ENCODE measurements at places on chromosomes 4 and X.

DNA sequence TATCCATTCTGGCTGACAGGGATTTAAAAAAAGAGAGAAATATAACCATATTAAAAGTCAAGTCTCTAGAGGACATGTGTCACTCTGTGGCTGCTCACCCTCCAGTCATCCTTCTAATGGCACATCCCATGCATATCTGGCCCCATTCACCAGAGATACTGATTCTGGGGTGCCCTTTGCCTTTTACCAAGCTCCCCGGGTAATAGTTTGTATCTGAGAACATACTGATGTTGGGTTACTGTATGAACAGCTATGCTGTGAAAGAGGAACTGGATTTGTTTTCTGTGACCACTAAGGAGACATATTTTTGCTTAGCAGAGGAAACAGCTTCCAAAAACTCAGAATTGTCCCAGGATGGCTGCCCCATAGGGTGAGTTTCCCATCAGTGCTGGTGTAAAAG lies 56.0 kb downstream of the SAT1 start:
- DNase-seq: no peak

GRCh38 chr4:181536811-181537434 lies 706.3 kb upstream of the TENM3 start:
- no peak for DNase-seq

GRCh38 chrX:40011322-40012038 lies 86.3 kb downstream of the BCOR start:
- no peak for DNase-seq

- no peak for DNase-seq
Observed at GRCh38 chrX:63402106-63402505, 51.0 kb upstream of the SPIN4 start.

DNA sequence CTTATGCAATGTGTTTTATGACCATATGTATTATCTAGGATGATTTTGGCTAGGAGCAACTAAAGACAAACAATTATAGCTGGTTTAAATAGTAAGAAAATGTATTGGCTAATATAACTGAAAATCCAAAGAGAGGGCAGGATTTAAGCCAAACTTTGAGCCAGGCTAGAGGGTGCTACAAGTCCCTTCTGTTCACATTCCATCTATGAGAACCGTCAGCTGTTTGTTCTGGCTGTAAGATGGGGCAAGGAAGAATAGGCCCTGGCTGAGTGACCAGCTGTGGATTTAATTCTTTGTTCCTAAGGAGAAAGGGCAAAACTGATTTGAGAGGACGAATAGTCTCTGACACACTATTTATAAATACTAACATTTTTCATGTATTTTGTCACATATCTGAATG lies 79.2 kb upstream of the UGT8 start:
- no peak for DNase-seq

DNA sequence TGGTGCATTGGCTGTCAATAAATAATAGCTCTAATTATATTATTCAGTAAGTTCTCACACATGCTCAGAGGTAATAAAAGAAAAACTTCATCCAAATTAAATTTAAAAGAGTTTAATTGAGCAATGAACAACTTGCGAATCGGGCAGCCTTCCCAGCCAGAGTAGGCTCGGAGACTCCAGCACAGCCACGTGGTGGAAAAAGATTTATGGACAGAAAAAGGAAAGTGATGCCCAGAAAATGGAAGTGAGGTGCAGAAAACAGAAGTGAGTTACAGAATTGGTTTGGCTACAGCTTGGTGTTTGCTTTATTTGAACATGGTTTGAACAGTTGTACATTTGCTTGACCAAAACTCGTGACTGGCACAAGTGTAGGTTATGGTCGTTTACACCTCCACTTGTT lies 13.6 kb upstream of the BOD1L1 start:
- DNase-seq: no peak

GRCh38 chr4:176575141-176575730 lies 217.5 kb downstream of the VEGFC start:
- DNase-seq: no peak

- no peak for DNase-seq
Observed at GRCh38 chr4:55086578-55086977, 38.8 kb downstream of the KDR start.

DNA sequence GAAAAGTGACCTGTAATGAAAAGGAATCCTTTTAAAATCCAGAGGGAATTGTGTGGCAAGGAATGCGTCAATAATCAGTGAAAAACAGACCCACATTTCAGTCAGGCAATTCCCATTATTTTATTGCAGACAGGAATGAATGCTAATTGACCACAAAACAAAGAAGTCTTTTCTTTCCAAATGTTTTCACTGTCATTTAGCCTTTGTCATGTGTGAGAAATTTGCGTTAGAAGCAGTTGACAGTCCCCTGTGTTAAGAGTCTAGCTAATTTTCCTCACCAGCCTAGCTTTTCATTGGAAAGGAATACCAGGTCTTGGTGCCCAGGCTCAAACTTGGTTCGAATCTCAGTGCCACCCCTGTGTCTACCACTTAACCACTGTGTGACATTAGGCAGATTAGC lies 83.4 kb downstream of the KIT start:
- no peak for DNase-seq

DNA sequence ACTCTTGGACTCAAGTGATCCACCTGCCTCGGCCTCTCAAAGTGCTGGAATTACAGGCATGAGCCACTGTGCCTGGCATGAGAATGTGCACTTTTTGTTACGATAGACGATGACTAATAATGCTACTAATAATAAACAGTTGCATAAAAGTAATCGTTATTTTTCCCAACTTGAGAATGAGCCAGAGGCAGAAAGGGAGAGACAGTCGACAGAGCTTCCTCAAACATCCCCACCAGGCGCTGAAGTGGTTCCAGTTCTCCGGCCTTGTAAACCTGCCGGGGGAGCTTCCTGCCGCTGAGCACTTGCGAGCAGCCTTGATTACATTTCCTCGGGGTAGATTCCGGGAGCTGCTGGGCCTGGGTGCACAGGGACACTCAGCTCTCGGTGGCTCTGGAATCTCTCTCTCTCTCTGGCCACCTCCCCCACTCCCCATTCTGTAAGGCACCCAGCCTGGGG lies 8.9 kb upstream of the HTRA3 start:
- DNase-seq: peak; percentile 64

- DNase-seq: no peak
Observed at GRCh38 chr4:24809376-24809775, 14.0 kb downstream of the SOD3 start.

DNA sequence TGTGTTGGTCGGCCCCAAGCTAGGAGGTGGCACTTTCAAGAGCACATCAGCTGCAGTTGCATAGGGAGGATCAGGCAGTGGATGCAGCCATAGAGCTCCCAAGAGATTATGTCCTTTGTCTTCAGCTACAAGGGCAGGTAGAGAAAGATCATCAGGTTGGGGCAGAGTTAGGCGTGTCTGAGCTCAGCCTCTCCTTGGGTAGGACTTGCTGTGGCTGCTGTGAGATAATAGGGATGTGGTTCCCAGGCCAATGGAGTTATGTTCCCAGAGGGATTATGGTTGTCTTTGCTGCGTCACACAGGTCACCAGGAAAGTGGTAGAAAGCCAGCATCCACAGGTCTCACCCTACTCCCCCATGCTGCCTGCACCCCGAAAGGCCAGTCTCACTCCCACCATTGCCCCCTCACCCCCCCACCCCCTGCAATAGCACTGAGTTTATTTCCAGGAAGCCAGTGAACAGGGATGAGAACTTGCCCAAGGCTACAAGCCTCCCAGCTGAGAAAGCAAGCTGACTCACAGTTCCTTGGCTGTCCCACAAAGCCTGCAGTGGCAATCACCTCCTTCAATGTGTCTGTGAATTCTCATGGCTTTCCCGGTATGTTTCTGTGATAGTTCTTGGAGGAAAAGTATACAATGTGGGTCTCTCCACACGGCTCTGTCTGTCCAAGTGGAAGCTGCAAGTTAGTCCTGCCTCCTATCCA lies 148.4 kb downstream of the STPG2 start:
- no peak for DNase-seq

DNA sequence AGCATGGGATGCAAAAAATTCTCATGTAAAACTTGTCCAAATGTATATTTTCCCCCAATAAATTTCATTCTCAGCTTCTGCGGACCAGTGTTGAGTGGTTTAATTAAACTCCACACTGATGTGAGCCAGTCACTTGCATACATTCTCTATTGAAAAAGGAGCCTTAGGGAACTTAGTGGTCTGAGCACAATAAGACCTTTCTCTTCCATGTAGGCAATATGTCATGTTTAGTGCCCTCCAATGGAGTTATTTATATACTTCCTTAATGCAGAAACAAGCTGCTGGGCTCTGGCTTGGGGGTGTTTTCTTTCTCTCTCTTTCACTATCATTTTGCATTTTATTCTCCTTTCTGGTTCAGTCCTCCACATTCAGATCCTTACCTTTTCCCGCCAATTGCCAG lies 196.9 kb downstream of the ANAPC10 start:
- no peak for DNase-seq

- no peak for DNase-seq
Observed at GRCh38 chr4:15965325-15965724, 2.4 kb upstream of the FGFBP2 start.
